ENCODE measurements at places on chromosomes 7 and 10. TPM values are rescaled to one million over a fixed set of nuclear protein-coding genes. Genes with fewer than 3 reads are reported as not detected.

Gene NRG3
- total RNA-seq: not detected

Gene TBATA
- not detected for total RNA-seq

Gene TUBB8
- total RNA-seq: not detected

Gene ADAMTS14
- 0.05 TPM for total RNA-seq

DNA sequence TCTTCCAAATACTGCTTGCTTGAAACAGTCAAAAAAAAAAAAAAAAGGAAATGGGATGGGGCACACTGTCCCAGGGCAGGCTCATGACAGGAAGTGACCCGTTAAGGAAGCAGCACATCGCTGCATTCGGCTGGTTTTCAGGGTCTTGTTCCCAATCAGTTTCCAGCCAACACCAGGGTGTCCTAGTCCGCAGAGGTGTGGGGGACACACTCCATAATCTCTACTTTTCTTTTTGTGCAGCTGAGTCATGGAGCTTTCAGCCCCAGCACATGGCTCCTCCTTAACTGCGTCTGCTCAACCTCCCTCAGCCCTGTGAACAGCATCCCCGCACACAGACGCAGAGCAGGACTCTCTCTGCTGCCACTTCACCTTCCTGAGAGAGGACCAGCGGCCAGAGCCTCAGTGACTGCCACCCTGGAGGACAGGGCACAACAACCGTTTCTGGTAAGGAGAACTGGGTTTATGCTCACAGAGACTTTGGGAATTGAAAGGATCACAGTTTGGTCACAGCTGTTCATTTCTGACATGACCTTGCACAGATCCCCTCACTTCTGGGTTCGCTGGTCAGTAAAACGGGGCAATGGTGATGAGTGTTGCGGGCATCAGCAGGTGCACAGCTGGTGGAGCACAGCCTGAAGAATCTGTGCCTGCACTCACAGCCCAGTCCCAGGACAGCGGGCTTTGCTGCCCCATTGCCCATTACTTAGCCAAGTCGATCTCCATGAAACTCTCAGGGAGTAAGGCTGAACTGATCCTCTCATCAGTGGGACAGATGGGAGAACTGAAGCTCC, at the start of gene GIMAP5:
GIMAP5 (plus strand) TSS at position 154 of the 791 bp plus-strand sequence. CDS start 3,467 bp downstream, outside the sequence.
- no peak for DNase-seq

- DNase-seq: no peak
Measured at GRCh38 chr7:24026351-24026750, 257.6 kb upstream of the NPY start.

DNA sequence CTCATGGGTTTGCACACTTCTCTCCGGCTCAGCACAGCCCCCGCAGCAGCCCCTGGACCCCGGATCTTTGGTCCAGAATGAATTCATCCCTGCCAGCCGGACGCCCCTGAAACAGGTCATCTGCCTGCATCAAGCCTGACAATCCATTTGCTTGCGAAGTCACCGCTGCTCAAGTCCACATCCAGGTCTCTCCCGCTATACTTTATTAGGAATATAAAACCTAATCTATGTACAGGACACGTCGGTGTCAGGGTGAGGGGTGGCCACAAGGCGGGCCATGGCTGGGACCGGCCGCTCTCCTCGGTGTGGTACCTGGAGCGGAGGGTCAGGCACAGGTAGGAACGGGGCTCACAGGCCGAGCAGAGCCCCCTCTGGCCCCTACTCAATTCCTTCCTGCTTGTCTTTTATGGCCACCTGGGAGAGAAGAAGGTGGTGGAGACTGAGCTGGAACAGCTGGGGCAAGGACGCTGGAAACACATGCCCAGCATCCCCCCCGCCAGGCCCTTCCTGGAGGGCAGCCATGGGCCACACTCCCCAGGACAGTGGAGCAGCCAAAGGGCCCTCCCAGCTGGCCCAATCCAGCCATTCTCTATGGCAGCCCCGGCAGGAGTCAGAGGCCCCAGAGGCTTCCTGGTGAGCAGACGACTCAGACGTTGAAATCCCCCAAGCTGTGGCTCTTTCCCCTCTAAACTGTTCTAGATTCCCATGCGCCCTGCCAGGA, 5.3 kb downstream of the POLR2J start:
- peak; percentile 20 for DNase-seq

DNA sequence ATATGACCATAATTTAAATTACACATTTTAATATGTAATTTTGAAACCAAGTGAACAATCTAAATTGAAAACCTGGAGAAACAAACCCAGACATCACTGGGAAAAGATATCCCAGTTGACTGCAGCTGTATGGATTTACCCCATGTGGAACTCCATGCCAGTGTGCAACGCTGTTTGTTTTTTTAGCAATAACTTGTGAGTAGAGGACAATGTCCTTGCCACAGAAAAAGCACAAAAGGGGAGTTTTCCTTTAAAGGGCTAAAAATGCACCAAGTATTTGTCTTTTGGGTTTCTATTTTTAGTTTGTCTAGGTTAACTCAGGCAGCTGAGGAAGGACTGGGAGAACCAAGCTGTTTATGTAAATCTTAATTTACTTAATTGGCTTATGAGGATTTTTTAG, 15.1 kb upstream of the COL17A1 start:
- DNase-seq: no peak
